ENCODE measurements at places on chromosomes 11 and 22.

DNA sequence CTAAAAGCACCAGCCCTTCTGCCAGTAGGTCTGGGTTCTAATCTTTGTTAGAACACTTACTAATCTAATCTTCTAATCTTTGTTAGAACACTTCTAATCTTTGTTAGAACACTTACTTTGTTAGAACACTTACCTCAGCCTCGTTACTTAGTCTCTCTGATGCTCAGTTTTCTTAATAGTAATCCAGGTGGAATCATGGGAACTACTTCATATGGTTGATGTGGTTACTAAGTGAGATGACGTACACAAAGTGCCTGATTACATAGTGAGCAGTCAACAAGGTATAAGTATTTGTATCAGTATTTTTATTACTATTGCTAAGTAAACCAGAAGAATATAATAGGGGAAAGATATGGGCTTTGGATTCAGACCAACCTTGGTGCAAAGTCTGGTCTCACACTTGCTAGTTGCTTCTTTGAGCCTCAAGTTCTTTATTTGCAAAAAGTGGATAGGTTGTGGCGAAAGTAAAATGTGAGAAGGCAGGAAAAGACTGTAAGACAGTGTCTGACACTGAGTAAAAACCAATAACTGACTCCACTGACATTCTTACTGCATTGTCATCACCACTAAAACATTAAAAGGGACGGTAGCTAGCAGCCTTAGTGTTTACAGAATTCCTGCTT lies 83.7 kb downstream of the TRAF6 start:
- no peak for DNase-seq

GRCh38 chr22:50733521-50734342 lies 4.3 kb upstream of the ACR start:
- no peak for DNase-seq

DNA sequence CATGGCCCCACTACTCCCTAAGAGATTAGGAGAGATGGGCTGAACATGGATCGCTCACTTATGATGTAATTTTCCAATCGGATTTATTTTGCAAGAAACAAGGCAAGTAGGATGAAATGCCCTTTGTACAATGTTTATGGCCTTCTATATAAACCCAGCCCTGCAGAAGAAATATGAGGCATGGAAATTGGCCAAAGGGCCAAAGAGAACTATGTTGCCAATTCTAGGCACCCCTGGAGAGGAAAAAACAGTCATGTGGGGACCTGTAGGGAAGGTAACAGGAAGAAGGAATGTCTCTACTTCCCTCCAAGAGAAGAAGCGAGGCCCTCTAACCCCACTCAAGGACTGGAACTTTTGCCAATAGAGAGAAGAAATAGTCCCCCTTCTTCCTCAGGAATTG lies 54.4 kb downstream of the RCN1 start:
- DNase-seq = no peak

GRCh38 chr11:31340903-31341572 lies 28.5 kb downstream of the DCDC1 start:
- DNase-seq = peak; percentile 52

- DNase-seq = no peak
Measured at GRCh38 chr11:100785148-100785983, 98.3 kb downstream of the ARHGAP42 start.
